NCI-H345 (cell line): ENCODE measurements at places on chromosomes 1 and 21.

DNA sequence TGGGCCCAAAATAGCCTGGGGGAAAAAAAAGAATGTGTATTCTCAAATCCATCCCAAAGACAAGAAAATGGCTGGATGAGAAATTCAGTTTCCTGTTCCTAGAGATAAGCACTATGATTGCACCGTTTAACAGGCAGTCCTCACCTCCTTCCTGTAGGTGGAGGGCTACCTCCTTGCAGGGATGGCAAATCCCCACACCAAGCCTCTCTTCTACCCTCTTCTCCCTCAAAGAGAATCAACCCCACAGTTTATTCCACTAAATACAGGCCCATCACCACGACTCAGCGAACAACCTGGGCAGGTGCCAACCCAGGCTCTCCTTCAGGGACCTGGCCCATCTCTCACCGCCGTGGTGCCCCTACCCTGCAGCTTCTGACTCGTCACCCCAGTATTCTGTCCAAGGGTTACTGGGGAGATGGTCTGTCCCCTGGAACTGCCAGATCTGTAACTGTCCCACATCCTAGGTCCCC is 3.4 kb upstream of the CHD5 start:
- DNase-seq = no peak

DNA sequence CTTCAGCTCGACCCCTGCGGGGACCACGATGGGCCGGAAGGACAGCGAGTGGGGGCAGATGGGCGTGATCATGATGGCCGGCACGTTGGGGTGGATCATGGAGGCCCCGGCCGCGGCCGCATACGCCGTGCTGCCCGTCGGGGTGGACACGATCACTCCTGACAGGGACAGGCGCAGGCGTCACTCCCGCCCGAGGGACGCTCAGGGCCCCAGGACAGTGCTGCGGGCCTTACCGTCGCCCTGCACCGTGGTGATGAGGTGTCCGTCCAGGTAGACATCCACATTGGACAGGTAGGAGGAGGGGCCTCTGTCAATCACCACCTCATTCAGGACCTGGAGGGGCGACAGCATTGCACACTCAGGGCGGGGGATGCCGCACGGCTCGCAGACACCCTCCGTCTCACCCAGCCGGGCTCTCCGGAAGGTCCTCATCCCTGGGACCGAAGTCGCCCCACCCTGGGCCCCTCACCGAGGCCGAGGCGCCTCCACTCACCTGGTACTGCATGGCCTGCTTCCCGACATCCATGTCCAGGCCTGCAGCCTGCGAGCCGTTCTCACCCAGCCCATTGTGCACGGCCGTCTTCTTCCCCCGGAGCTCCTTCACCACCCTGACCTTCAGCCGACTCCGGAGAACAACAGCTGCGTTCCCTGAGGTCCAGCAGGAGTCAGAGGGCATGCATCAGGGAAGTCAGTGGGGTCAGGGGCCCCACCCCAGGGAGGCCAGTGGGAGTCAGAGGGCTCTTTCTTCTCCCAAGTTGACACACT is 24.0 kb downstream of the NADK start:
- DNase-seq = no peak

DNA sequence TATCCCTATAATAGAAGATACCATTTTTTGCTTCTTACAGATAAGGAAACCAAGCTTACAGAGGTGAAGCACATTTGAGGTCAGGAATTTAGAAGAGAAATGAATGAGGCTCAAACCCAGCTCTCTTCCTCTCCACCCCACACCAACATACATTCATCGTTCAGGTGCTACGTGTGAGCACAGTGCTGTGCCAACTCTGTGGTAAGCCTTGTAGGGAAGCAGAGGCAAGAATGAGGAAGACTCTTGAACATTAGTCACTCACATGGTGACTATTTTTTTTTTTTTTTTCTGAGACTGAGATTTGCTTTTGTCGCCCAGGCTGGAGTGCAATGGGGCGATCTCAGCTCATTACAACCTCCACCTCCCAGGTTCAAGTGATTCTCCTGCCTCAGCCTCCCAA is 314.0 kb downstream of the NTNG1 start:
- DNase-seq = no peak

GRCh38 chr1:225888289-225888897 is 553 bp downstream of the LEFTY1 start:
- DNase-seq = no peak

DNA sequence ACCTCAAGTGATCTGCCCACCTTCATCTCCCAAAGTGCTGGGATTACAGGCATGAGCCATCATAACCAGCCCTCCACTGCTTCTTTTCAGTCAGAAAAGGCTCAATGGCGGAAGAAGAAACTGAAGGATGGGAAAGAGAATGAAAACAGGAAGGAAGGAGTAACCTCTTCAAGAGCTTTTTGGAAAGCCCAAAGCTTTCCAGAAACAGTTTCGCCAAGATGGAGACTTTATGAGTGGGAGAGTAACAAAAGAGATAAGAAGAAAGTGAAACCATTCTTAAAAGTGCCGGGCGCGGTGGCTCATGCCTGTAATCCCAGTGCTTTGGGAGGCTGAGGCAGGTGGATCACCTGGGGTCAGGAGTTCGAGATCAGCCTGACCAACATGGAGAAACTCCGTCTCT is 62.7 kb upstream of the NBL1 start:
- DNase-seq = no peak

DNA sequence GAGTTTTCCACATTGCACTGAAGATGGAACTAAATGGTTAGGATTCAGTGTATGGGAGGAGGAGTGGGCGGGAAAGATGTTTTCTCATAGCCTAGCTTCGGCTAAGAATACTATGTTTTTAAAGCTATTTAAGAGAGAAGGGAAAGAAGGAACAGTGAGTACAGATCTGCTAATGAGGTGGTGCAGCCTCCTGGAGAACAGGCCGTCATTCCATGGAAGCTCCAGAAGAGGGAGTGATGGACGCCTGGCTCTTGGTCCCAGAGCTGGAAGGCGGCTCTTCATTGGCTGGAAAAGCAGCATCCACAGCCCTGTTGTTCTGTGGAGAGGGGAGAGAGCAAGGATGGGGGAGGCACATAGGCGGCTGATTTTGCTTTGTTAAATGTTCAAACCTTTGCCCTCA is 6.9 kb downstream of the CAMK1G start:
- DNase-seq = peak; percentile 14

GRCh38 chr21:31172328-31172727 is 134.1 kb upstream of the KRTAP19-8 start:
- no peak for DNase-seq

GRCh38 chr1:943545-944340 is 15.3 kb downstream of the NOC2L start:
- no peak for DNase-seq

GRCh38 chr1:236545621-236546169 is 21.9 kb downstream of the LGALS8 start:
- DNase-seq = no peak

DNA sequence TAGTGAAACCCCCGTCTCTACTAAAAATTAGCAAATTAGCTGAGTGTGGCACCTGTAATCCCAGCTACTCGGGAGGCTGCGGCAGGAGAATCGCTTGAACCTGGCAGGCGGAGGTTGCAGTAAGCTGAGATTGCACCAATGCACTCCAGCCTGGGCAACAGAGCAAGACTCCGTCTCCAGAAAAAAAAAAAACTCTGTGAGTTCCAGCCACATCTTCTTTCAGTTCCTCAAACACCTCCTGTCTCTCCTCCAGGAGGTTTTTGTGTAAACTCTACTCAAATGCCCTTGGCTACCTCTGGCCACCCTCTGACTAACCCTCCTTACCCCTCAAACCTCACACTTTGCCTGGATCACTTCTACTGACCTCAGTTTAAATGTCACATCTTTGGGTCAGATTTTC is 38.1 kb downstream of the RCSD1 start:
- DNase-seq = no peak

DNA sequence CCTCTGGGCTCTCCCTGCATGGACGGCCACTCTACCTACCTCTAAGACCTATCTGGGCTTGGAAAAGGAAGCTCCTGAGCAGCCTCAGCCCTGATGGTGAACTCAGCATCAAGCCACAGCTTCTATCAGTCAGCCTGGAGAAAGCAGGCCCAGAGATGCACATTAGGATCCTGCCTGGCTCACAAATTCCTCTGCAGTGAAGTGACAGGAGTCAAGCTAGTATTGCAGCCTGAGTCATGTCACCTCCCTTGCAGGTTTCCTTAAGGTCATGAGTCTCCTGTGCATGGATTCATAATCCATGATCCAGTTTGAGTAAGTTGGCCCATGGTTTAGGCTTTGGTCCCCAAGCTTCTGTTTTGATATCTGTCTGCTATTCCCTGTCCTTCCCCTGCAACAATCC is 37.9 kb upstream of the DUSP10 start:
- DNase-seq = no peak

DNA sequence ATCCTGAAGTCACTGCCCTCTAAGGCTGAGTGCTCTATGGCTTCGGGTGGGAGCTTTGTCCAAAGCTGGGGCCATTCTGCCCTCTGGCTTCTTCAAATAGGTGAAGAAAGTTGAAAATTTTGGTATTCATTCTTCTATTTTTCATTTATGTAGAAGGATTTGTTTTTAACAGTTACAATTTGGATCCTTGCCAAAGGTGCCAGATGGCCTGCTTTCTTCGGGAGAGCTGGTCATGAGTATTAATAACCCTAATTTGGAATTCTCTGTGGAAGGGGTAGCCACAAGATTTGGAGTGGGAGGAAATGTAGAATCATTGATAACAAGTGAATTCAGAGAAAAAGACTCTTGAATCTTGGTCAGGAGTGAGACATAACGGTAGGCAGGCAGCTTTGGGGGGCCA is 370.4 kb upstream of the ST6GALNAC5 start:
- no peak for DNase-seq

DNA sequence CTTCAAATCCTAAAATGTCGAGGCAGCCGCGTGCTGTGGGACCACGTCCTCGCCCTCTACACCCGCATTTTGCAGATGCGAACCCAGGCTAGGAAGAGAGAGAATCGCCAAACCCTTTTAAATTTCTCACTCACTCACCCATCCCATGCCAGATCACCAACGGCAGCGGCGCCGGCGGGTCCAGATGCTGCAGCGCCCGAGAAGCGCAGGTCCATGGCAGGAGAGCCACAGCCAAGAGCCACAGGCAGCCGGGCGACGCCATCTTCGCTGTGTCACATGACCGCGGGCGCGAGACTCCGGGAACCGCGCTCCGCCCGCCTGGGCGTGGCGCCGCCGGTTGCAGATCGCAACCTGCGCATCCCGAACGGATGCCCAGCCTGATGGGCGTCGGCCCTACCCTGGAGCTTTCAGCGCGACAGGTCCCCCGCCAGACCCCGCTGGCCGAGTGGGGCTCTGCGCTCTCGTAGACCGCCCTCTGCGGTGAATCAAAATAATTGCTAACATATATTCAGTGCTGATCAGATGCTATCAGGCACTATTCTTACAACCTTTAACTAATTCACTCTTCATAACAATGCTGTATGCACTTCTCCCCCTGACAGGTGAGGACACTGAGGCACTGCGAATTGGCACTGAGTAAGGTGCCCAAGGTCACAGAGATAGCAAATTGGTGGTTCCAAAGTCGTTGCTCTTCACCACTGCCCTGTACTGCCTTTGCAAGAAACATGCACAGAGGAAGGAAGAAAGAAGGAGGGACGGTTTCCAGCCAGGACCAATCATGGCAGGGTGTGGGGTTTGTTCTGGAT is at the start of gene PPT1:
TSS of gene PPT1 (minus strand) at position 276 of the 806 bp plus-strand sequence. CDS start at position 262, 14 bp downstream.
- DNase-seq = peak; percentile 89

DNA sequence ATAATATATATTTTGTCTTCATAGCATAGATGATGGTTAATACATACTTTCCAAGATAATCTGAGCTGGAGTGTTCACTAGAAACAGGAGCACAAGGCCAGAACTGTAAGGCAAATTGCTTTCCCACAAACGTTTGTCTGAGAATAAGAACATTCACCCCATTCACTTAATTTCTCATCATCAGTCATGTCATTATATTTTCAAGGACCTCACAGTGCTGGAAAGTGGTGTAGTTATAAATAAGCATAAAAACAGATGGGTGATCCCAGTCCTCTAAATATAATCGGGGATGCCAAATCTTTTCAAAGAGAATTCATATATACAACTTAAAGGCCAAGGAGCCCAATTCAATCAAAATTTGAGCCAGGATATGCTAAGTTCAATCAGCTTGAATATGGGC is 8.4 kb downstream of the PRRX1 start:
- no peak for DNase-seq

GRCh38 chr1:75953461-75953860 is 21.3 kb upstream of the ASB17 start:
- no peak for DNase-seq

GRCh38 chr1:185396126-185396525 is 79.1 kb upstream of the IVNS1ABP start:
- DNase-seq = no peak

- DNase-seq = no peak
Observed at GRCh38 chr1:61397935-61398334, 315.6 kb downstream of the NFIA start.

DNA sequence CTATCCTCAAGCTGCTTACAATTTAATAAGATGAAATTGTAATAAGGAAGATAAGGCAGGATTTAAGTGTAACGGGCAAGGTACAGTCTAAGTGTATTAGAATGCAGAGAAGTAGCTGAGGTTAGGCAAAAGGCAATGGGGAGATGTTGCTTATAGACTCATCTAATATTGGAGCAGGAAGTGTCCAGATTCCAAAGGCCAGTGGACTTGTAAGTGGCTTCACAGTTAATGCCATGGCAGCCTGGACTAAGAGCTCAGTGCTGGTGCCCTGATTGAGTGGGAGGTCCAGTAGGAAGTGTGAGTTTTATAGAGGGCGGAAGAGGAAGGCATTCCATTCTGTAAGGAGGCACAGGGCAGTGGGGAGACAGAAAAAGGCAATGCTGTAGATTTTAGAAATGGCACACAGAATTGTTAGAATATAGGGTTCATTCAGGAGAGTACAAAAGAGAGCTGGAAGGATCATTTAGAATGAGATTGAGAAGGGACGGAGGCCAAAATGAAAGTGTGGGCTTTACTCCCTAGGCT is 12.6 kb downstream of the MAP3K21 start:
- DNase-seq = no peak

DNA sequence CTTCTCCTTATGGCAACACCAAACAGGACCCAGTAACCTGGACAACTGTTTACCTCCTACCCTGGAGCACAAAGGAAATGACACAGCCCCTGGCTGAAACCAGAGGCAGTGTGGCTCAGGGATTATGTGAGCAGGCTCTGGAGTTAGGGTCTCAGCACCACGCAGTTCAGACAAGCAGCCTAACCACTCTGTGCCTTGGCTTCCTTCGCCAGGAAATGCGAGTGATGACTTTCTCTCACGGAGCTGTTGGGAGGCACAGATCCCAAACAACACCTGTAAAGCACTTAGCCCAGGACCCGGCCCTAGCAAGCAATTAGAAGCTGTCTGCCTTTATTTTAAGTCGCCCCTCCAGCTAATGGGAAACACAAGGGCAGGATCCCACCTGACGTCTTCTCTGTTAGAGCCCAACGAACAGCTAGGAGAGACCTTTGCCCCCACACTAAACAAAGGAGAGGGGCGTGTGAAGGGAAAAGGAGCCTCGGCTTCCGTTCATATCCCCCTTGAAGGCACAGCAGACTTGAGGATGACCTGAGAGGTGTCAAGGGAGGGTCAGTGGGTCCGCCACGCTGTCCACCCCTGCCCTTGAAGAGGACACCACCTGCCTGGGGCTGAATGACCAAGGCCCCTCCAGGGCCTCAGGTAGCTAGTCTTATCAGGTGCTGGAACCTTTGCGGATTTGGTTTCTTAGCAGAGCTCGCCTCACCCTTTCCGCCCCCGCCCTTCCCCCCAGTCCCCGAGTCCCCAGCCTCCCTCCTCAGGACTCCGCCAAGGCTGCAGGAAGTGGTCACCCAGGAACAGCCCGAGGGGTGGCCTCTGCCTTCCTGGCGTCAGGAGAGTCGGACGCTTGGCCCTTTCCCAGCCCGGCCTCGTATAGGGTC is 860 bp downstream of the TMEM63A start:
- no peak for DNase-seq

- no peak for DNase-seq
Observed at GRCh38 chr1:205630241-205630640, 1.6 kb downstream of the ELK4 start.

- no peak for DNase-seq
Observed at GRCh38 chr1:164272156-164272555, 286.8 kb upstream of the PBX1 start.
